ENCODE measurements at places on chromosomes 12 and 14. TPM values are rescaled to one million over a fixed set of nuclear protein-coding genes. Genes with fewer than 3 reads are reported as not detected.

Gene AQP6
- total RNA-seq = not detected

GRCh38 chr12:98973395-98973794 is 328.3 kb downstream of the APAF1 start:
- no peak overlapping the region for H3K4me3 ChIP-seq
- H3K4me1 ChIP-seq = no peaks in the 10 kb centered on the region
- no peaks in the 10 kb centered on the region for H3K36me3 ChIP-seq
- H3K27ac ChIP-seq = no peak overlapping the region

DNA sequence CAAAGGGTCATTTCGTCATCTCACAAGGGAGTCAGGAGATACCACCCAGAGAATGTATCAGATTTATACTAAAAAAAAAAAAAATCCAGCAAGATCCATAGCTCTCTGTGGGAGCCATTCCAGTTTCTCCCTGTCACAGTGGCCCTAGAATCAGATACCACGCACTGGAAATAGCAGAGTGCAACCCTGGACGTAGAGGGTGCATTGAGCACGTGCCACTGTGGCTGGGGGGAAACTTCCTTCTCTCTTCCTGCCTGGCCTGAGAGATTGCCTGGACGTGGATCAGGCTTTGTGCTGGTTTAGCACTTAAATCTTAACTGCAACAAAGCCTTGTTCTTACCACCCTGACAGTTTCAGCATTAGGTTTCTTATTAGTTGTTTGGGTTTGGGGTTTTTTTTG is 124.3 kb downstream of the FBXL14 start:
- peaks cover 4% of the 10 kb centered on the region for H3K36me3 ChIP-seq
- peaks cover 26% of the 10 kb centered on the region for H3K4me1 ChIP-seq
- H3K27ac ChIP-seq = no peak overlapping the region
- no peak for DNase-seq
- no peaks in the 10 kb centered on the region for H3K27me3 ChIP-seq
- no peak overlapping the region for H3K4me3 ChIP-seq

DNA sequence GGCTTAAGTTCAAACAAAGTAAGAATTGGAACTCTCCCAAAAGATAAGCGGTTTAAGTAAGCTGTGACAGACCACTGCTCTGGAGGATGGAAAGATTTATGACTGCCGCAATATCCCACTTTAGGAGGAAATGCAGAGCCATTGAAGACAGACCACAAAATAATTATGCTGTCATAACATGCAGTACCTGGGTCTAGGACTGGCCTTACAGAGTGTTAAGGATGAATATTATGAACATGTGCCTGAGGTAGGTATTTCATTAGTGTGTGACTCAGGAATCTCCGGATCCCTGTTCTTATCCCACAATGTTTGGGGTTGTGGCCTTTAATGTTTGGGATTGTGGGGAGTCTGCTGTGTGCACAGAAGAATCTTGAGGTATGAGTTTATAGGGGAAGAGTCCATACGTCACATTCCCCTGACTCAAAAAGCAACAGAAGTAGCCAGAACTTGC is 114.9 kb downstream of the SAMD4A start:
- H3K4me3 ChIP-seq = no peak overlapping the region
- H3K27me3 ChIP-seq = no peaks in the 10 kb centered on the region
- no peak for DNase-seq
- no peak overlapping the region for H3K27ac ChIP-seq
- H3K4me1 ChIP-seq = peaks cover 38% of the 10 kb centered on the region

GRCh38 chr14:99234961-99235571 is 36.9 kb downstream of the BCL11B start:
- peaks cover 19% of the 10 kb centered on the region for H3K27me3 ChIP-seq
- no peak overlapping the region for H3K4me3 ChIP-seq
- DNase-seq = no peak
- no peak overlapping the region for H3K27ac ChIP-seq

DNA sequence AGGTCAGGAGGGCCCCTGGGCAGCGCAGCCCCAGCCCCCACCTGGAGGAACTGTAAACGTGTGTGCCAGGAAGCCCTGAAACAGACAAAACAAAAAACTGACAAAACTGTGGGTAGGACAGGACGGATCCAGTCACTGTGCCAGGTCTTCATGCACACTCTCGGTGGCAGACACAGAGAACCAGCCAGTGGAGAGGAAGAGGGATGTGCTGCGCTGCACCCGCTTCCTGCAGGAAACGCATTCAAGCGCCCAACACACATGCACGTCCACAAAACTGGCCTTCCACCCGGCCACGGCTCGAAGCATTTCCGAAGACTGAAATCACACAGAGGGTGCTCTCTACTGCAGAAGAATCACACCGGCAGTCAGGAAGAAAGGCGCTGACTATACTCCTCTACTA is 16.9 kb downstream of the BRF1 start:
- no peak overlapping the region for H3K4me3 ChIP-seq
- H3K27ac ChIP-seq = no peak overlapping the region
- H3K27me3 ChIP-seq = no peaks in the 10 kb centered on the region
- no peak for DNase-seq

Measured in stomach (tissue), 19 donors.